Neural crest cell (in vitro differentiated cells): ENCODE measurements at places on chromosomes 13 and 19.

DNA sequence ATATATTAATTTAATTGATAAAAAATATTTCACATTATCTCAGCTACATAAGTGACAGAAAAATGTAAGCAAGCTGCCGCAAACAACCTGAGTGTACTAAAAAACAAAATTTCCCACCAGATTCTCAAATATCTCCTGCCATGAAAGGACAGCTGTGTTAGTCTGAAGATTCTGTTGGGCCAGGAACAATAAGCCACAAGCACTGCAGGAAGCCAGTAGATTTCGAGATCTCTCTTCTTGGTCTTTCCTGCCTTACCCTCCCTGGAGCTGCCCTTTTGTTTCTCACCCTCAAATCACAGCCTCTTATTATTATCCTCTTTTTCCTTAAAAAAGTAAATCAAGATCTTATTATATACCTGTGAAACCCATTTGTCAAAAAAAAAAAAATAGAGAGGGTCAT, 165.6 kb downstream of the EFNB2 start:
- no peak for DNase-seq

GRCh38 chr19:34661357-34661756, 15.6 kb downstream of the SCGB2B2 start:
- no peak for DNase-seq

- DNase-seq: no peak
These were observed 12.0 kb downstream of the KHSRP start for GRCh38 chr19:6412447-6413091.

- no peak for DNase-seq
These were observed 440.4 kb downstream of the FGF9 start for GRCh38 chr13:22111152-22111783.

DNA sequence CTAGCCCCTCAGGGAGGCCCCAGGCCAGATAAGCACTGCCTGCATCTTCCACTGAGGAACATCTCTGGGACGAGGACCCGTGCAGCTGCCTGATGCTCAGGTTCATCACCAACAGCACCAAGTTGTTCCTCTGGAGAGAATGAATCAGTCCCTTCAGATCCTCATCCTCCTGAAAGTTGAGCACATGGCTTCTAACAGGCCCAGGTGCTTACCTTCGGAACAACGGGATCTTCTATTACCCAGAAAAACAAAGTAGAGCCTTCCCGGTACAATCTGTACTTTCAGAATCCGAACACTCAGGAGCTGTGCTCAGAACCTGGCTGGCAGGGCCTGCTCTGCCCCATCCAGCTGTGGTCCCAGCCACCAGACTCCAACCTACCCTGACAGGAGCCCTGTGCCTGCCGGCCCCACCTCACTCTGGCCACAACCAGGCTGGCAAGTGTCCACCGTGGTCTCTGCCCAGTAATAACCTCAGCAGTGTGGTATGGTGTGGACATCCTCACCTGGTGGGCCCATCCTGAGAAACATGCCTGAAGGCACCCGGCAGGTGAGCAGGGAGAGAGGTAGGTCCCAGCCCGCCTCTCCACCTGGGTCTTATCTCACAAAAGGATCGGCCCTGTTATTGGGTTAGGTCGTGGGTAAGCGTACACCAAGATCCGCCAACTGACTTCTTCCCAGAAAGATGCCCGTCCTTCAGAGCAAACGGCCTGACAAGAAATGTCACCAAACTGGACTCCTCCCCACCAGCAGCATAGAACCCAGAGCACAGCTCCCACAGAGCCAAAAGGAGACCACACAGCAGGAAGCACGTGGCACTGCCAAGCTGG, 34.1 kb downstream of the ELL start:
- DNase-seq: no peak

GRCh38 chr19:42271045-42271419, 2.0 kb downstream of the CIC start:
- no peak for DNase-seq

DNA sequence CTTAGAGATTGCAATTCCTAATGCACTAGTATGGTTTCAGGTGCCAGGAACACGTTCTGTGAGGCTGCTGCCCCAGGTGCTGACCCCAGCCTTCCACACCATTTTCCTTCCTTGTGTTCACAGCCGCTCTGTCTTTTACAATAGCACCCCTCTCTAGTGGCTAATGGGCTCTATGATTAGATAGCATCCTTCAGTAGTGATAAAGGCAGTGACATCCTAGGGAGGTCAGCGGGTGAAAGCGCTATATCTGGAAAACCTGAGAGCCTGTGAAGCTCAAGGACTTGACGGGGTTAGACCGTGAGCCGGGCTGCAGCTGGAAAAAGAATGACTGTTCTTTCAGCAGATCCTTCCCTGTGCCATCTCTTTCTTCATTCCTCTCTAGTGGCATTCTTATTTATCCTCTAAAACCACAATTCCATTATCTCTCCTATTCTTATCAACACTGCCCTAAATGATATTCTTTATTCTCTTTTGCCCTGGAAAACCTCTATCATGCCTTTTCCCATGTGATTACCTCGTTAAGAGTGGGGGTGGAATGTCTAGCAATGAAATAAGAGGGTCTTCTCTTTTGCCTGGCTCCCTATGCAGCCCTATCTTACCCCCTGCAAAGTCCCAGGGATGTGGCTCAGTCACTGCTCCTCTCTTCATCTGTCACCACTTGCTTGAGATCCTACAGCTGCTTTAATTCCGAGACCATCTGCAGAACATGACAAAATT, 21.8 kb downstream of the ALOX5AP start:
- no peak for DNase-seq

DNA sequence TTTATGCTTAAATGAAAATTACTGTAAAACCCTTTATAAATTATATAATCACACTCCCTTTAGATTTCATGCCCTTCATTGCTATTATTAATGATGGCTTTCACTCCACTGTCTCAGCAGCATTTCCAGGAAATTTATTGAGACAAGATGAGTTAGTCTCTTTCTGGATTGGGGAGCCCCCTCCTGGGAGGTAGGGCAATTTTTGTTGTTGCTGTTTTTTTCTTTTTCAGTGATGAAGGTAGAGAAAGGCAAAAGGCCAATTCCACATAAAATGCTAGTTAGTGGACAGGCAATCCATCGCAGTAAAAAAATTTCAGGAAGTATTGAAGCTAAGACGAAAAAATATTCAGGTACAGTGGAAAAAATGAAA, 80.2 kb downstream of the TEX26 start:
- no peak for DNase-seq

GRCh38 chr13:50691176-50691680, 152.3 kb downstream of the DLEU7 start:
- DNase-seq: no peak

- DNase-seq: no peak
These were observed 50.6 kb downstream of the IPO5 start for GRCh38 chr13:98004107-98004506.

DNA sequence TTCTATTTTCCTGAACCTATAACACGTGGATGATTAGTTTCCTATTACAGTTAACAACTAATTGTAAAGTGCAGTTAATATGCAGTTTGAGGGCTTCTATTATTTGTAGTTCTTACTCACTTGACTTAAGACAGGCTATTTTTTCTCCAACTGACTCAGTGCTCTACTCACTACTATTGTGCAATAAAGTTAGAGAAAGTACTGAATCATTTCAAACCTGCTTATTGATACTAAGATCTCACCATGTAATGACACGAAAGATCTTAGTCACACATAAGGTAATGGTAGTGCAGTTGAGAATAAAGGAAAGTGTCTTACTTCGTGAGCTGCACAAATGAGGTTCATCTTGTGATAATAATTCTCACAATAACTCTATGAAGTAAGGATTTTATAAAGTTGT, 22.8 kb upstream of the ITM2B start:
- no peak for DNase-seq

- DNase-seq: no peak
These were observed 326.2 kb downstream of the GPC5 start for GRCh38 chr13:91724591-91724990.

DNA sequence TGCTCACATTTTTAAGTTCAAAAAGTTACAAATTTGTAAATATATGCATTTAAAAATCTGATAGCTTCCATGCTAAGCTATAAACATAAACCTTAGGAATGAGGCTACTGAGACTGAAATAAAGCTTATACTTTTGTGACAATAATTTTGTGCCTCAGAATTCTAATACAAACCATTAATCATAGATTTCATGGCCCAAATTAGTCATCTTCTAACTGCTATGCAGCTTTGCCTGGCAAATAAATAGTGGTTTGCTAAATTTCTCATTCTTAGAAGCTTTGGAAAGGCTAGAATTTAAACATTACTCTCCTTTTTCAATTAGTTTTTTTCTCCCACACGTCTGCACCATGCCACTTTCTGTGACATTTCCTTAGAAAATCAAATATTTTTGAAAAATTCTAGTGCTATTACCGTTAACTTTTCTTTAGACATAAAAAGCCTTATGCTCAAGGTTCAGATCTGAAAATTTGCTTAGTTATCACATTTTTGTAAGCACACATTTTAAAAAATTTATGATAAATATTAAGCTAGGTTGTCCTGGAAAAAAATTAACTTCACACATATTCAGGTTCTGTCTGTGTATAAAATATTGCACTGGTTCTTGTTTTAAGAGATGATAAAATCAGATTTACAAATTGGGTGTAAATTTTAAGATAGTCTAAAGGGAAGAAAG, 46.9 kb downstream of the FNDC3A start:
- DNase-seq: no peak

GRCh38 chr13:110726726-110727125, 13.2 kb downstream of the ING1 start:
- no peak for DNase-seq

DNA sequence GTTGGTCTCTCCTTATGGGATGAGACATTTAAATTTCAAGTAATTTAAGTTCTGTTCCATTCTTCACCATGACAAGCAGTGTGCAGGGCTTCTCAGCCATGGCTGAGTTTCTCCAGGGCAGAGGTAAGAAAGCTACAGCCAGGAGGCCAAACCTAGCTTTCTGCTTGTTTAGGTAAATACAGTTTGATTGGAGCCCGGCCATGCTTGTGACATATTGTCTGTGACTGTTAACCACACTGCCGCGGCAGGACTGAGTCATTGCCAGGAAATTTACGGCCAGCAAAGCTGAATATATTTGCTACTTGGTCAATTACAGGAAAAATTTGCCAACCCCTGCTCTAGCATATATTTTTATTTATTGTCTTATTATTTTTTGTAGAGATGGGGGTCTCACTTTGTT, 10.7 kb downstream of the NLRP8 start:
- DNase-seq: no peak

- no peak for DNase-seq
These were observed 64.8 kb upstream of the GPR183 start for GRCh38 chr13:99371956-99372355.

GRCh38 chr13:96993634-96994016, 651 bp downstream of the OXGR1 start:
- DNase-seq: no peak

DNA sequence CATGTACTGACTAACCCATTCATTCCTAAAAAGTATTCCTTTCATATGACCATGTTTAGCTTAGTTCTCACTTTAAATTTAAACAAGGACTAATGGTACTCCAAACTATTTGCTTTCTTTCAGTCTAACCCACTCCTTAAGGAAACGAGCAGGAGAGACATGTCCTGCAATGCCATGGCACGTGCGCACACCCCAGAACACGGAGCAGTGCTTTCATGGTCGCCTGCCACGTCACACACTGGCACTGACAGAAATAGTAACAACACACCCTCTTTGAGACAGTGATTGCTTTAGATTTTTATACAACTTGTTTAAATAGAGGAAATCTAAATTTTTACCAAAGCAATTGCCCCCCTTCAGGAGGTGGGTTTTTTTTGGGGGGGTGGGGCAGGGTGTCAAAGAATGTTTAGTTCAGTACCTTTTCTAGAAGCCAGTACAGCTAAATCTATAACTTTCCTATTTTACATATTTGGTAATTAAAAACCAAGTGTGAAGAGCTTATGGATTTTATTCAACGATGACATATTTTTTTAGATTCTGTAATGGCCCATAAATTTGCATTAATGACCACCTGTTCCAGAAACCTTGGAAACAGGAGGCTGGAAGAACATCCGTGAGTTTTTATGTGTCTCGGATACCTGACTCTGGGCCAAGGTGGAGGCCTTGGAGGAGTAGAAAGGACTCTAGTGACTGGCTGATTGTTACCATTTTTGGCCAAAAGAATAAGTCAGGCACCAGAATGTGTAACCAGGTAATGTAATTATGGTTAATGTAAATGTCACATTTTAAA, 247.1 kb downstream of the DCT start:
- no peak for DNase-seq
